ENCODE measurements at places on chromosomes 16 and 17.
A peak's percentile ranks its signal among the peaks of the same experiment; 100 is the strongest.

- no peak for DNase-seq
Observed at GRCh38 chr16:81713295-81713772, 65.8 kb upstream of the PLCG2 start.

GRCh38 chr16:65333283-65333682 is 211.4 kb upstream of the CDH11 start:
- DNase-seq: no peak

GRCh38 chr17:70897446-70897845 is 728.1 kb downstream of the KCNJ2 start:
- no peak for DNase-seq

GRCh38 chr17:46028374-46028773 is 29.3 kb downstream of the STH start:
- no peak for DNase-seq

GRCh38 chr17:61815863-61816503 is 47.3 kb downstream of the BRIP1 start:
- no peak for DNase-seq

- no peak for DNase-seq
Observed at GRCh38 chr17:4837471-4838308, 4.5 kb downstream of the MINK1 start.

DNA sequence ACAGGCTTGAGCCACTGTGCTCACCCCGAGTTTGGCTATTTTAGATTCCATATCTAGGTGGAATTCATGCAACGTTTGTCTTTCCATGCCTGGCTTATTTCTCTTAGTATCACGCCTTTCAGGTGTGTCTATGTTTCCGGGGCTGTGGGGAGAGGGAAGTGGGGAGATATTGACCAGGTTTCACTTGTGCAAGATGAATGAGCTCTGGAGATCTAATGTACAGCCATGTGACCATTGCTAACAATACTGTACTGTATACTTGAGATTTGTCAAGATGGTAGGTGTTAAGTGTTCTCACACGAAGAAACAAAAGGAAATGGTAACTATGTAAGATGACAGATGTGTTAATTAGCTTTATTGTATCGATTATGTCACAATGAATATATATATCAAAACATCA is 199.6 kb downstream of the SHISA9 start:
- no peak for DNase-seq

DNA sequence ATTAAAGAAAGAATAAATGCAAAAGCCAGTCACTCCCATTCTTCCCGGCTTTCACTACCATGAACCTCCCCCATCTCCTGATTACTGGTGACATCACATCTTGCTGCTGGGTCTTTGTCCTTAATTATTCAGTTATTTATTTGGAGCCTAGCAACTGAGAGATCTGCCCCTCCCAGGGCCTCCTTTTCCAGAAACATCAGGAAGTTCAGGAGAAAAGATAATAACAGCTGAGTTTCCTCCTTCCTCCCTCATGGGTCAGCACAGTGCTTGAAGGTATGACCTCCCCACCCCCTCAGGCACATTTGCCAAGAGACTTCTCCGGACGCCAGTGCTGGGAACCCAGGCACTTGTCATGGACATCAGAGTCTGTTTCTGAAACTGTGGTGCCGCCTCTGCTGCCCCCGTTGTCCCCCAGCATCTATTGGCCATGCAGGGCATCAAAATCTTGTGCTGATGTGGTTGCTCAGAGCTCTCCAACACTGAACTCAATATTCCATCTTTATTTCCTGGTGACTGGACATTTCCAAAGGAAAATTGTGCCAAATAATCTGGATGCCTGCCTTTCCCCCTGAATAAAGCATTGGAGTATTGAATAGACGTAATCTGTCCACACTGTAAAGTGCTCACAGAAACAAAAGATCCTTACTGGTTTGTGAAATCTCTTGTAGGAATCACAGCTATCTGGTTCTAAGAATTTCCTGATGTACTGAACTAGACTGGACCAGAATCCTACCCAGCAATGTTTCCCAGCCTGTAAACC is 71.8 kb downstream of the ZNF18 start:
- no peak for DNase-seq

DNA sequence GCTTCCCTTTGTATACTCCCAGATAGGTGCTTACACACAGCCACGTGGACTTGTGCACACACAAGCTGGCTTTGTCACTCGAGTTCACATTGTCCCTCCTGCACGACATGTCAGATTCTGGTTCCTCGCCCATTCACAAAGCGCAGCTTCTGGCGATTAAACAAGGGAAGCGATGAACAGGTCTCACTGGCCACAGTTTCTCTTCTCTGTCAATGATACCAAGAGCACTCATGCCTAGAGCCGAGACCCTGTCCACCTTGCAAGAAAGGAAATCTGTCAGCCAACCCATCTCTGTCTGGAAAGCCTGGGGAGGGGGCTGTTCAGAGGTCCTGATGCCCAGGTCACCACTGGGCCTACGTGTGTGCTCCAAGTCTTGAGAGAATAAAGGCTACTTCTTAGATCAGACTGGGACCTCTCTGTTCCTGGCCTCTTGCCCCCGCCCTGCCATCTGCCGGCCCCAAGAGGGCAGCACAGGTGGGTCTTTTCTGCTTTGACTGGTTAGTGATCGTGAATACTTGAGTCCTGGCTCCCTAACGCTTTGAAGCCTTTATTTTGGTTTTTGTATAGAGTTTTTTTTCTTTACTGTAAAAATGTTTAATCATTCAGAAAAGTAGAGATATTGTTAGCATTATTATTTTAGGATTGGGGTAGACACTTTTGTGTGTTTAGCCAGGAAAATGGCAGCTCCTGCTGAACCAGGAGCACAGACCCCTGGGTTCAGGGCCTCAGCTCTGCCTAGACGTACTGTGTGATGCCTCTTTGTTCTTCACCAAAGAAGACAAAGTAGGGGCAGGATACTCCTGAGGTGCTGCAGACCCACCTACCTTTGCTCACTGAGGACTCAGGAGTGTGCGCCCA is 104.7 kb downstream of the MRM1 start:
- no peak for DNase-seq

- DNase-seq: no peak
Observed at GRCh38 chr17:3947318-3947810, 16.9 kb downstream of the ATP2A3 start.

DNA sequence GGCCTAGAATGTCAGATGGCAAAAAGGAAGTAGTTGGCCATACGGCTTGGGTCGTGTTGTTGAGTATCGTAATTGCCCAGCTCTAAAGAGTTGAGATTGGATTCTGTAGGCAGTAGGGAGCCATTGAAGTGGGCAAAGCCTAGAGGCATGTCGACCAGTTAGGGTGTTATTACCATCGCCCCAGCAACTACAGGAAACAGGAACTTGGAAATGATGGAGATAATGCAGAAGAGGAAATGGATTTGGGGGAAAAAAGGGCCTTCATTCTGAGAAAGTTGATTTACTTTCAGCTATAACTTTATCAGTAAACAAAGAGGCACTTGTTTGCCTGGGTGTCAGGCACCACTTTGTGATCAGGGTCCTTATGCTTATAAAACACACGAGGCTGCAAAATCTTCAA is 52.6 kb downstream of the COX10 start:
- DNase-seq: no peak

- DNase-seq: no peak
Observed at GRCh38 chr16:85637061-85637807, 24.1 kb downstream of the GSE1 start.

DNA sequence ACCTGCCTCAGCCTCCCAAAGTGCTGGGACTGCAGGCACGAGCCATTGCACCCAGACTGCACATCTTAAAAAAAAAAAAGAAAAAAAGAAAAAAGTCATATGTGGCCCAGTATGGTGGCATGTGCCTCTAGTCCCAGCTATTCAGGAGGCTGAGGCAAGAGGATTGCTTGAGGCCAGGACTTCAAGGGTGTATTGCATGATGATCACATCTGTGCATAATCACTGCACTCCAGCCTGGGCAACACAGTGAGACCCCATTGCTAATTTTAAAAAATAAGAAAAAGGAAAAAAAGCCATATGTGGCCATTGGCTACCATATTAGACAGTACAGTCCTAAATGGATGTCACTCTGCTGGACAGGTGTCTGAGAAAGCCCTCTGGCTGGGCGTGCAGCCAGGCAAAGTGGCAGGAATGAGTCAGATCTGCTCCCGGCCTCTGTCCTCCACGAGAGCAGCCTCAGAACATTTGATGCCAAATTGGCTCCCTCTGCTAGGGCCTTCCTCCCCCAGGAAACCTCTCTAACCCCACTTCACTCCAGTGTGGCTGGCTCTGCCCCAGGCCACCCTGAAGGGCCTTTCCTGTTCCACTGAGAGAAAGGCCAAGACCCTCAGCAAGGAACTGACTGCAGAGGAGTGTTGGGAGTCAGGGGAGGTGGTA is 14.7 kb downstream of the CA7 start:
- DNase-seq: peak; percentile 50
